ENCODE measurements at places on chromosomes 2 and 18.
A peak's percentile ranks its signal among the peaks of the same experiment; 100 is the strongest.

- DNase-seq: peak; percentile 65
Measured at GRCh38 chr2:31828891-31829290, 181.9 kb downstream of the MEMO1 start.

DNA sequence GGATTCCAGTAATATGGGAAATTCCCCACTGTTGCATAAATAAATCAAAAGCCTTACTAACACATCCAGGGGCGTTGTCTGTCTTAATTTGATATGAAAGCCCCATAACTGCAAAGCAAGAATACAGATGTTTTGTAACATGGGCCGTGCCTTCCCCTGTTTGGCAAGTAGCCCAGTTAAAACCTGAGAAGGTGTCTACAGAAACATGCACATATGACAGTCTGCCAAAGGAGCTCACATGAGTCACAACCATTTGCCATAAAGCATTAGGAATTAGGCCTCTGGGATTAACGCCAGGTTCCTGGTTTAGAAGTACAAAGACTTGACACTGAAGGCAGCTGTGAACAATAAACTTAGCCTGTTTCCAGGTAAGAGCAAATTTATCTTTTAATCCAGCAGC is 43.1 kb upstream of the LONRF2 start:
- DNase-seq: peak; percentile 81

DNA sequence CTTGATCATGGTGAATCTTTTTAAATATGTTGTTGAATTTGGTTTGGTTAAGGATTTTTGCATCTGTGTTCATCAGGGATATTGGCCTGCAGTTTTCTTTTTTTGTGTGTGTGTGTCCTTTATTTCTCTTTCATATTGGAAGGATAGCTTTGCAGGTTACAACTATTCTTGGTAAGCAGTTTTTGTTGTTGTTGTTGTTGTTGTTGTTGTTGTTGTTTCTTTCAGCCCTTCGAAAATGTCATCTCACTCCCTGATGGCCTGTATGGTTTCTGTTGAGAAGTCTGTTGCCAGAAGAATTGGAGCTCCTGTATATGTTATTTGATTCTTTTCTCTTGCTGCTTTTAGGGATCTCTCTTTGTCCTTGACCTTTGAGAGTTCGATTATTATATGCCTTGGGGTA is 74.8 kb downstream of the SEMA4F start:
- DNase-seq: no peak

GRCh38 chr2:237884681-237885080 is 25.3 kb downstream of the RAMP1 start:
- no peak for DNase-seq

DNA sequence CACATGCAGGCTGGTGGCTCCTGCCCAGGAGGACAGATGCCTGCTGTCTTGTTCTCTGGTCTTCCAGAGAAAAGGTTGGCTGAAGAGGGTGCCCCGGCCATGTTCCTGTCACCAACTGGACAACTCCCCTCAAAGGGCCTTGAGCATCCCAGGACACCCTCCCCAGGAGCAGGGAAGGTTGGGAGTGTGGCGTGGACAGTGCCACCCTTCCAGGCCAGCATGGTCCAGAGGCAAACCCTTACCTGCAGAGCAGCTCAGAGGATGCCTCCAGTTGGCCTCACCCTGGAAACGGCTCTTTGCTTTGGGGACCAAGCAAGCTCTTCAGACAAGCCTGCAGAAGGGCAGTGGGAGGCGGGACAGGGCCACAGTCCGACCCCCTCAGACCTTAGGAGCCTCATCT is 4.9 kb upstream of the GPC1 start:
- no peak for DNase-seq

DNA sequence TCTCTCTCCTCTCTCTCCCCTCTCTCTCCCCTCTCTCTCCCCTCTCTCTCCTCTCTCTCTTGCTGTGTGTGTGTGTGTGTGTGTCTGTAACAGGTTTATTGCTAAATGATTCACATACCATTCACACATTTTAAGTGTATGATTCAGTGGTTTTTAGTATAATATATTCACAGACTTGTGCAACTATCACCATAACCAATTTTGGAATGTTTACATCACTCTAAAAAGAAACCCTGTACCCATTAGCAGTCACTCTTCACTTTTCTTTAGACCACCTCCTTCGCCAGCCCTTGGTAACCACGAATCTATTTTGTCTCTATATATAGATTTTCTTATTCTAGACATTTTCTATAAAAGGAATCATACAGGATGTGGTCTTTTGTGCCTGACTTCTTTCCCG is 11.4 kb downstream of the THNSL2 start:
- DNase-seq: peak; percentile 24

DNA sequence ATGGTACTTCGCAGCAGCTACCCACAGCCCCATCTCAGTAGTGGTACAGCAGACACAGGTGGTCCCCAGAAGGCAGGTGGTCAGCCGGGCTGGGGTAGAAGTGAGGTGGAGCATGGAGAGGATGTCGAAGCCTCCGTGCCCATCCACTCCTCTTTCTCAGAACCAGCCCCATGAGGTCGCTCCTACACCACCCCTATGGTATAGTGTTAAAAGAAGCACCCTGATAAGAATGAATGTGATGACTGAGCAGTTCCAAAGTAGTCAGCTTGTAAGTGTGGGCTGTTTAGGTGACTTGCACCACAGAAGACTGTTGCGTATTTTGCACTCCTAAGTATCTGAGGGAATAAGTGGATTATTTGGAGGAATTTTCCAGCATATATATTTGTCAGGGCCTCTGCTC is 111.3 kb downstream of the WDSUB1 start:
- DNase-seq: no peak

- DNase-seq: no peak
Measured at GRCh38 chr2:23756593-23757292, 170.2 kb downstream of the ATAD2B start.

GRCh38 chr2:61898810-61899209 is 6.7 kb upstream of the COMMD1 start:
- DNase-seq: peak; percentile 53

DNA sequence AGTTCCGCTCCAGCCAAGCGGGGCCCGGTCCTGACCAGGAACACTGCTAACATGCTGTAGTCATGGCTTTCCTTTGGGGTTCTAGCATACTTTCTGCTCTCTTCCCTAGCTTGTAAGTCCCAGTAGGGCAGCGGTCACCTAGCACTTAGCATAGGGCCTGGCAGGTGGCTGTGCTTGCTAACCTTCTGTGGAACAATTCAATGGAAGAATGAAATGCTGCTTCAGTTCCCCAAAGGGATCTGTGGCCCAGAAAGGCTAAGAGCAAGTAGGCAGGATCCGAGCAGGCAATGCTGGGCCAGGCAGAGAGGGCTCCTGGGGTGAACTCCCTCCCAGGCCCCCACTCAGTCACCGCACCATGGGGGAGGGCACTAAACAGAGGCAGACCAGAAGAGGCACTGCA is 266.8 kb downstream of the CELF4 start:
- no peak for DNase-seq

GRCh38 chr2:80233333-80233732 is 71.2 kb downstream of the LRRTM1 start:
- no peak for DNase-seq

- peak; percentile 89 for DNase-seq
Measured at GRCh38 chr2:74843433-74843832, 9.5 kb downstream of the HK2 start.

DNA sequence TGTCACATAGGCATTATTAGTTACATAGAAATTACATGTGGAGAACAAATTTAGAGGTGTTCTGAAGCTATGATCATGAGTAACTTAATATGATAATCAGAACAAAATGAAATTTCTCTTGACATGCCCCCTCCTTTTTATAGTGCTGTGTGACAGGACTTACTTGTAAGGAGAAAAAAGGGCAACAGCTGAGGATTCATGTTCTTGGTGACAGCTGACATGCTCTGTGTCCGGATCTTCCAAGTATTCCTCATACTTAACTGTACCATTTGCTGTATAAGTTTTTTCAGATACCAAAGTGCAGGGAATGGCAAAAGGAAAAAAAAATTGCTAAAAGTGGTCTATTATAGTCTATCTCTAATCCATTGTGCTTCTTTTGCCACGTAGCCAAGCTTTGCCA is 3.5 kb upstream of the MYL1 start:
- no peak for DNase-seq

- no peak for DNase-seq
Measured at GRCh38 chr2:51268191-51268590, 236.3 kb upstream of the NRXN1 start.

GRCh38 chr2:126656431-126657147 is 631 bp downstream of the GYPC start:
- peak; percentile 55 for DNase-seq

DNA sequence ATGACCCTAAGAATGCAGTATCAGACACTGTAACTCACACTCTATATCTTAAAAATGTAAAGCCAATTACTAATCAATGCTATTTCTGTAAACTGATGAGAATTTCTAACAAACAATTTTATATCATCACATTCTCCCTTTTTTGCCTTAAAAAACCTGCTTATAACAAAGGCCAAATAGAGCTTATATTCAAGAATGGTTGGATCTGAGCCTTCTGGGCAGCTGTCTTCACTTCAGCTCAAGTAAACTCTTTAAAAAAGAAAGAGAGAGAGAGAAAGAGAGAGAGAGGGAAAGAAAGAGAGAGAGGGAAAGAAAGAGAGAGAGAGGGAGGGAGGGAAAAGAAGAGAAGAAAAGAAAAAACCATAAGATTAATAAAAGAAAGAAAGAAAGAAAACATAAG is 231.8 kb downstream of the KCNE4 start:
- DNase-seq: no peak

DNA sequence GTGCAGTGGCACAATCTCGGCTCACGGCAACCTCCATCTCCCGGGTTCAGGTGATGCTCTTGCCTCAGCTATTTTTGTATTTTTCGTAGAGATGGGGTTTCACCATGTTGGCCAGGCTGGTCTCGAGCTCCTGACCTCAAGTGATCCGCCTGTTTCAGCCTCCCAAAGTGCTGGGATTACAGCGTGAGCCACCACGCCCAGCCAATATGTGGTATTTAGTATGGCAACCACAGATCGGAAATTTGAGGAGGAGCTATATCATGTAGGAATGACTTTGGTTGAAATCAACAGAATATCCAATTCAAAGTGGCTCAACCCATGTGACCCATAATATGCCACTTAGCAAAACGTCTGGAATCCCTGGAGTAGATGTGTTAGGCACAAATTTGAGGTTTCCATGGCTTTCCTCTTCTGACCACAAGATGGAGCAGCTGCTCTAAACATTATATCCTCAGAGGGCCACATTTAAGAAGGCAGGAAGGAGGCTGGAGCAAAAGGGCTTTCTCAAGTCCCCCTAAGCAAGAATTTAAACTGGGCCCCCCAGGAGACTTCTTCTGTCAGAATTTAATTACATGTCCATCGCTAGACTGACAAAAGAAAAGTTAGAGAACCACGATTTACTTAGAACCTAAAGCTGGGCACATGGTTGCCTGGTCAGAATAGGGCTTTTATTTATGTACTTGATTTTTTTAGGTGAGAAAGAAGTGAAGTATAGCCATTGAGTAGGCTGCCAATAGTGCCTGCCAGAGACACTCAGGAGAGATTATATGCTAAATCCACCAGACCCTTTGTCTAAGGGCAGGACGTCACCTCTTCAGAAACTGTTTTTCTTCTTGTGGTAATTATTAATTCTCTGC is 49.6 kb upstream of the ITSN2 start:
- DNase-seq: peak; percentile 77

DNA sequence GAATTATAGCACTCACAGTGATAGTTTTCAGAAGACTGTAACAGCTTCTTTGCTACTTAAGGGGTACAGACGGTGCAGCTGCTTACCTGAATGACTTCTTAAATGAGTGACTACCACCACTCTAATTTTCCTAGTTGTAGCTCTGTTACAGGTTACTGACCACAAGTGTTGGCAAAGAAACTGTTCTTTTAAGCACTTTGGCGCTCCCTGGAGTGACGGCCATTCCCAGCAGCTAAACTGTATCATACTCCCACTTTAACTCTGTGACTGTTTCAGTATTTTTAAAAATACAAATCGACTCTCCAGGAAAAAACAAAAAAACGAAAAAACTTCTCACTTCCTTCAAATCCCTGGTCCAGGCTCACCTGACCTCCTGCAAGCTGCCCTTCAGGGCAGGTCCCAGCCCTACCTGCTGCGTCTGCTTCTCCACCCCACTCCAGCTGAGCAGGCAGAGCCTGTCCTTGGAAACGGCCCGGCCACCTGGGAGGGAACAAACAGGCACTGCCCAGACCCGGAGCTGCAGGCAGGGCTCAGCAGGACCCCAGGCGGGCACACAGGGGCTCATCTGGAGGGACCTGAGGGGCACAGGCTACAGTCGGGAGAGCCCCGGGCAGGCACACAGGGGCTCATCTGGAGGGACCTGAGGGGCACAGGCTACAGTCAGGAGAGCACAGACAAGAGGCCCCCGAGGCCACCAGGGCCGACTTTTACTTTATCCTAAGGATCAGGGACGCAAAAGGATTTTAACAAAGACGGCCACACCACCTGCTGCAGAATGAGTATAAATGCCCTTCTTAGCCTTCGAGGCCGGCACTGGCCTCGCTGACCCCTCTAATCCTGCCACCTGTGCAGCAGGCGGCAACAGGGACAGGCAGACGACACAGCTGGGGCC is 24.5 kb downstream of the SLC66A2 start:
- DNase-seq: no peak

DNA sequence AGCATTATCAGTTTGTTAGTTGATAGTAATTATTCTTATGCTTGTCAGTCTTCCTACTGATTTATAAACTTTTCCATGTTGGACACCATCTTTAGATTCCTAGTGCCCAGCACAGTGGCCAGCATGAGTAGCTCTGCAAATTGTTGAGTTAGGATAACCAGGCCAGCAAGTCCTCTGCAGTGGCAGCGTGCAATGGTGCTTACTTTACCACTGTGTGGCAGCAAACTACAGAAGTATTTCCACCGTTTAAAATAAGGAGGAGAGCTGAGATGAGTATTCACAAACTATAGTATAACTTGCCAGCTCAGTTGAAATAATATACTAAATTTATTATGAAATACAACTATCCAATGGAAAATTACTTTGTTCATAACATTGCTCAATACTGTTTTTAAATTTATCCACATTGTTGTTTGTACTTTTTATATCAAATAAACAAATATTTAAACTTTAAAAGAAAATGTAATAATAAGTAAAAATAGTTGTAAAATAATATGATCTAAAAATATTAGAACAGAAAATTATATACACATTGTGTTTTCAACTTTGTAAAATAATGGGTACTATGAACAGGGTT is 9.3 kb upstream of the THADA start:
- peak; percentile 72 for DNase-seq

- DNase-seq: no peak
Measured at GRCh38 chr2:149686136-149687051, 98.8 kb upstream of the MMADHC start.

Data from ELR (cell line).